Smooth muscle cell of the brain vasculature (primary cell): ENCODE measurements at places on chromosomes 2 and 18.

- DNase-seq, result no peak
These were observed 86.8 kb upstream of the HAAO start for GRCh38 chr2:42879121-42879705.

GRCh38 chr2:25066455-25066854 is 24.6 kb downstream of the EFR3B start:
- DNase-seq, result no peak

GRCh38 chr2:74872389-74872836 is 38.5 kb downstream of the HK2 start:
- no peak for DNase-seq

GRCh38 chr18:55504808-55505207 is 83.2 kb downstream of the TCF4 start:
- no peak for DNase-seq

- no peak for DNase-seq
These were observed 14.8 kb upstream of the SRBD1 start for GRCh38 chr2:45625824-45626223.

DNA sequence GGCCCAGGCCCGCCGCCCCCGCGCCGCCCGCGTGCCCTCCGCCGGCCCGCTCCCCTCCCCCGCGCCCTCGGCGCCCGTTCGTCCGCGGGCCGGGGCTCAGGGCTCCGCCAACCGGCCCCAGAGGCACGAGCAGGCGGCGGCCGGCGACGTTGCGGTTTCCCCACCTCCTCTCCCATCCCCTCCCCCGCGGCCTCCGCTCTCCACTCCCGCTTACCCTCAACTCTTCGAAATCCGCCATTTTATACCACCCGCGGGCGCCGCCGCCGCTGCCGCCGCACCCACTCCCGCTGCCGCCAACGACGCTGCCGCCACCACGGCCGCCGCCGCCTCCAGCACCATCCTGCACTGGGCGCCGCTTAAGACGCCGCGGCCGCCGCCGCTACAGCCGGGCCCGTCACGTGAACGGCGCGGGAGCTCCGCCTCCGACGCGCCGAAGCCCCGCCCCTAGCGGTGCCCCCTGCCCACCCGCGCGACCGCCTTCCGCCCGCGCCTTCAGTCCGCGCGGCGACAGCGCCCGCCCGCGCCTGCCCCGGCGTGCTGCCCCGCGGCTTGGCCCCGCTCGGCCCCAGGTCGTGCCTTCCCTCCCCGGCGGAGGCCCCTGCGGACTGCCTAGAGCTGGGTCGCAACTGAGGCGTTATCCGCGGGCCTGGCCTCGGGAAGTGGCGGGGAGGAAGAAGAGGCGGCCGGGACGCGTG is at the start of the genes KATNAL2 and PIAS2:
KATNAL2 (plus strand) TSS at position 495 of the 695 bp plus-strand sequence. CDS start 29,271 bp downstream, outside the sequence.
PIAS2 (minus strand) TSS at position 400 of the 695 bp plus-strand sequence; CDS start at position 238, 162 bp downstream.
- DNase-seq, result no peak

GRCh38 chr18:8261651-8262091 is 347.6 kb upstream of the RAB12 start:
- no peak for DNase-seq

- DNase-seq, result no peak
These were observed 1.1 kb downstream of the VAMP8 start for GRCh38 chr2:85578243-85579180.

GRCh38 chr18:13003466-13003896 is 12.3 kb downstream of the CEP192 start:
- no peak for DNase-seq

DNA sequence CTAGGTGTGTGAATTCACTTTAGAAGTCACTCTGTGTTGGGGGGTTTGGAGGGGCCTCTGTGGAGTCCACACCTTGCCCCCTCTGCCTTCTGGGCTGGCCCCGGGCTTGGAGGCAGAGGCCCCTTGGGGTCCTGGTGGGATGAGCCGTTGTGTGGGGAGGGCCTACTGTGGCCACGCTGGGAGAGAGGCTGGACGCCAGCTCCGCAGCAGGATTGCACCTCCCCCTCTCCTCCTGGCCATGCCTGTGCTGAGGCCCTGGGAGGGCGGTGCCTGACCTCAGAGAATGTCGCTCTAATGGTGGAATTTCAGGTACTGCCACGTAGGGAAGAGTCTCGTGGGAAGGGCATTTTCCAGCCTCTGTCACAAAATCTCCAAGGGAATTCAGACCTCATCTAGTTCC is 237.0 kb downstream of the ATAD2B start:
- DNase-seq, result no peak

- no peak for DNase-seq
These were observed 1072.7 kb downstream of the DSC3 start for GRCh38 chr18:29969876-29970275.

DNA sequence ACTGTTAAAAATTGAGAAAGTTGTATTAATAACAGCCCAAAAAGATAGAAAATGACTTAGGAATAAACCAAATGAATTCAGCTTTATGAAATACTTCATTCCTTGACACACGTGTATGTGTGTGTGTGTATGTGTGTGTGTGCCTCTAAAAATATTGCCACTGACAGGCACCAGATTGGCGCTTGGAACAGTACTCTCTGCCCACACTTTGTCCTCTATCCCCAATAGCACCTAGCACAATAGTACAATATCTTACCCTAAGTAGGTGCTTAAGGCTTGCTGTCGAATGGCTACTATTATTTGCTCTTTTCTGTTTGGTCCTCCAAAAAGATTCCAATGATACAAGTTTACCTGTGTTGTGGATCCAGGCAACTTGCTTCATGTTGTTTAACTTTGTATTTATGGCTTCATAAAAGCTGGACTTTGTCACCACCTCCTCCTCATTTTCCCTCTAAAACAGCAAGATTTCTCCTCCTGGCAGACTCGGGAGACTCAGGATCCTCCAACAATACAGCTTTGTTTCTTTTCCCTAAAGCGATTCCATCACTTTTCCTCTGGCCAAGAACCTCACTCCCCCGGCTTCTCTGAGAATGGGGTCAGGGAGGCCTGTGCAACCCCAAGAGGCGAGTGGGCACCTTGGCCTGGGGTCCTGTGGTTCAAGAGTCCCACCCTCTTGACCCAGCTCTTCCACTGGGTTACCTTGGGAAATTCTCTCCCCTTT is 43.3 kb upstream of the LCLAT1 start:
- no peak for DNase-seq

DNA sequence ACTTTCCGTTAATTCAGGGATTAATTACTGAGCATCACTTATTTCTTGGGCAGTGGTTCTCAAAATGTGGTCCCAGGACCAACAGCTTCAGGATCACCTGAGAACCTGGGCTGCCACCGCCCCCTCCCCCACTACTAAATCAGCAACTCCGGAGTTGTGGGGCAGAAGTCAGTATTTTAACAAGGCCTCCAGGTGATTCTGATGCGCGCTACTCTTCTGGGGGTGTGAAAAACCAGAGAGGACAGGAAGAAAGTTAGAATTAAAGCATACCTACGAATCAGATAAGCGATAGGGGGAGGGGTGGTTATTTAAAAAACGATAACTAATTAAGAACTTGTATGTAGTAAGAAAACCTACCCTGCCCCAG is 319 bp downstream of the ZSCAN30 start:
- DNase-seq, result no peak

DNA sequence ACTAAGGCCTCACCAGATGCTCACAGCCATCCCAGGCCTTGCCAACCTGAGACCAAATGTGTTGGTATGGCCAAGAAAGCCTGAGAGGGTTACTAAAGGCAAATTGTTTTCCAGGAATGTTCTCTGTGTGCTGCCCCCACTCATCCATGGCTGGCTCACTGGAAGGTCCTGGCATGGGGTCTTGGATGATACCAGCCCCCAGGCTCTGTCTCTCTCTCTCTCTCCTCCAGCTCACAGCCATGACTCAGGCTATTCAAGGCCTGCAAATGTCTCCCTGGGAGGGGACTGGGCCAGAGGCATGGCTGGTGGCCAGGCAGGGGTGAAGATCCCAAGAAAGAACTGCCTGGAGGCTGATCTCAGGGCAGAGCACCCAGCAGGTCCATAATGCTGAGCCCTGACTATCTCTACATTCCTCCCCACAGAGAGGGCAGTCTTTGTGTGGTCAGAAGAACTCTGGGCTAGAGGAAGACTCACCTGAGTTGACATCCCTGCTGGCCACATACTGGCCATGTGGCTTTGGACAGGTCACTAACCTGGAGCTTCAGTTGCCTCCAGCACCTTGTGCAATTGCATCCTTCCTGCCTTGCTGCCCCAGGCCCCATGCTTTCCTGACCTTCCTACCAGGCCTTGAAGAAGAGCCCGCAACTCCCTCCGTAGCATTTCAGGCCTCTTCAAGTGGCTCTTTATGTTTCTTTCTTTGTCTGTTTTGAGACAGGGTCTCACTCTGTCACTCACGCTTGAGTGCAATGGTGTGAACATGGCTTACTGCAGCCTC is 150.4 kb downstream of the ZFP36L2 start:
- no peak for DNase-seq

DNA sequence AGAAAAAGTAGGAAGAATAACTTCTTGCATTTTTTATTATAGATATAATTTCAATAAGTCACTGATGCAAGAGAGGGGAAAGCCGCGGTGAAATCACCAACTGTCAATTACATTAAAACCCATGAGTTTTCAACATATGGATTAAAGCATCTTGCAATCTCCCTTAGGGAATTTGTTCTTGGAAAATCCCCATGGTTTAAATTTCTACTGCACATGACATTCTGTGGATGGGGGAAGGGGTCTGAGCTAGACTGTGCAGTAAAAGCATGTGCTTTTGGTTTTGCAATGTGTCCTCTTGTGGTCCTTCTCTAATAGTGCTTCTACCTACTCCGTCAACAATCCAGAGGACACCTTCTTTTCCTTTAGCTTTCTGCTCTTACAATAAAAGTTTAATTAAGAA is 894.0 kb downstream of the DCDC2C start:
- no peak for DNase-seq

- DNase-seq, result no peak
These were observed 41.4 kb upstream of the ITGB6 start for GRCh38 chr2:160241251-160242137.

DNA sequence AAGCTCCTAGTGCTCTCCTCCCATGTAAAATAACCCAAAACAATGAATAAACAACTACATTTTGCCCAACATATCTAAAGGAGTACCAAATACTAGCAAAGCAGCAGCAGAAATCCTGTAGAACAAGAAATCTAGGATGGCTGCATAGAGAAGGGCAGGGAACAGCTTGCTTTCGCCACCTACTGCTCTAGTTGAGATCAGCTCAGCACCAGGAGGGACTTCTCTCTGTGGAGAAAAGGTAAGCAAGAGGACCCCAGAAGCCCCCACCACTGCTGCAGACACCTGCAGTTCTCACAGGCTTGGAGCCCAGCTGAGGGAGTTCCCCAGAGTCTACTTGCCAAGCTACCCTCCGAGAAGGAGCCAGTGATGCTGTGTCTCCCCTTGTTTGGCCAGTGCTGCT is 243.0 kb upstream of the CHST9 start:
- no peak for DNase-seq

DNA sequence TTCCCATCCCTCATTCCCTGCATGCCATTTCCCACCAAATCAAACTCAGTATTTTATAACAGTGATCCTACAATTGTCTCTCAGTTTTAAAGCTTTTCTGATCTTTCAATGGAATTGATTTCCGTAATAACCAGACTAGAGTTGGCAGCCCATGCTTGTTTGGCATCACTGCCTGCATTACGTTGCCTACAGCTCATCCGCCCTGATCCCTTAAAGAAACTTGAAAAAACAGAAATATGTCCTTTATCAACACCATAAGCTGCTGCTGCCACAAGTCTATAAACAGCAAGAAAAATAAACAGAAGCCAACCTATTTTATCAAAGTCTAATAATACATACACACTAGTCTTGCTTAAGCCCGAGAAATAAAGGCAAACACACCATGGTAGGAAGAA is 331.0 kb downstream of the METTL4 start:
- DNase-seq, result no peak

GRCh38 chr2:65918760-65919187 is 486.4 kb upstream of the SPRED2 start:
- no peak for DNase-seq

- DNase-seq, result no peak
These were observed 160.1 kb upstream of the HNRNPA3 start for GRCh38 chr2:177052471-177052870.

- DNase-seq, result no peak
These were observed 85.5 kb upstream of the GLI2 start for GRCh38 chr2:120650022-120650644.

DNA sequence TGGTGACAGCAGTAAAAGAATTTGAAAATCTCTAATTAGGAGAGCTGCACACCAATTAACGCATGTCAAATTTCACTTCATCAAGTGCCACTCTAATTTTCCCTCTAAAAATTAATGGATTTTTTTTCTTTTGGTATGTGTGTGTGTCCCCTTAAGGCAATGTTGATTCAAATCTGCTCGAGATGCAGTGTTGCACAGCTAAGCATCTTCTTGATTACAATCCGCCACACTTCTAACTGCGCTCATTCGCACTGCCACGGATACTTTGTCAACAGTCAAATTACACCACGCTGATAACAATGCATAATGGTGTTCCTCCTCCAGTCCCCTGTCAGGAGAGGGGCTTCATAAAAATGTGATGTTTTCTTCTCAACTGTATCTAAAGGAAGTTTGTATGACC is 261.4 kb downstream of the MEIS1 start:
- DNase-seq, result no peak

GRCh38 chr2:64841461-64841860 is 147.7 kb upstream of the SLC1A4 start:
- DNase-seq, result no peak

DNA sequence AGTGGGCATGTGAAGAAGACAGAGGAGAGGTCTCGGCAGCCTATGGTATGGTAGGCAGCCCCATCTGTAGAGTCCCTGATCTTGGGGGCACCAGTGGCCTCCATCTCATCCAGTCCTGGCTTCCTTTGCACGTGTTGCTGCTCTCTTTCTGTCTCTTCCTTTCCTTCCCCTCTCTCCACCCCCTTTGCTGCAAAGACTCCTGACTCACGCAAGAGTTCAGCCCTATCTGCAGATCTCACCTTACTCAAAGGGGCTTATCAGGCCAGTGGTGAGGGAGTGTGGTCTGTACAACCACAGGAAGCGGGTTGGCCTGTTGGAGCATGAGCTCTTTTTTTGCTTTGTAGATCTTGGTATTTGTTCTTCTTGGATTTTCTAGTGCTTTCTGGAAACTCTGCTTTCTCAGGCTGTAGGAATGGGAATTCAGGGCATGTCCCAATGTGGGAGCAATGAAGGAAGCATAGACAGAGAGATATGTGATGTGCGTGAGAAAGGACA is 14.6 kb upstream of the NT5DC4 start:
- DNase-seq, result no peak

DNA sequence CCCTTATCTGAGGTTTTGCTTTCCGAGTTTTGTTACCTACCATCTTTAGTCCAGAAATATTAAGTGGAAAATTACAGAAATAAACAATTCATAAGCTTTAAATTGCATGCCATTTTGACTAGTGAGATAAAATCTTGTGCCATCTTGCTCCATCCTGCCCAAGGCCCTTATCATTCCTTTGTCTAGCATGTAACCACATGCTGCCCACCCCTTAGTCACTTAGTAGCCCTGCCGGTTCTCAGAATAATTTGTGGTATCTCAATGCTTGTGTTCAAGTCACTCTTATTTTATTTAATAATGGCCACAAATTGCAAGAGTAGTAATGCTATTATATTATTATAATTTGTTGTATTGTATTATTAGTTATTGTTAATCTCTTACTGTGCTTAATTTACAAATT is 36.8 kb upstream of the VPS54 start:
- DNase-seq, result no peak

GRCh38 chr18:37282386-37283037 is 283.1 kb downstream of the CELF4 start:
- no peak for DNase-seq

GRCh38 chr2:183564726-183565125 is 440.5 kb downstream of the NUP35 start:
- no peak for DNase-seq
